Cardiac septum (tissue), 1 donor: ENCODE measurements at places on chromosomes 2 and 18.

DNA sequence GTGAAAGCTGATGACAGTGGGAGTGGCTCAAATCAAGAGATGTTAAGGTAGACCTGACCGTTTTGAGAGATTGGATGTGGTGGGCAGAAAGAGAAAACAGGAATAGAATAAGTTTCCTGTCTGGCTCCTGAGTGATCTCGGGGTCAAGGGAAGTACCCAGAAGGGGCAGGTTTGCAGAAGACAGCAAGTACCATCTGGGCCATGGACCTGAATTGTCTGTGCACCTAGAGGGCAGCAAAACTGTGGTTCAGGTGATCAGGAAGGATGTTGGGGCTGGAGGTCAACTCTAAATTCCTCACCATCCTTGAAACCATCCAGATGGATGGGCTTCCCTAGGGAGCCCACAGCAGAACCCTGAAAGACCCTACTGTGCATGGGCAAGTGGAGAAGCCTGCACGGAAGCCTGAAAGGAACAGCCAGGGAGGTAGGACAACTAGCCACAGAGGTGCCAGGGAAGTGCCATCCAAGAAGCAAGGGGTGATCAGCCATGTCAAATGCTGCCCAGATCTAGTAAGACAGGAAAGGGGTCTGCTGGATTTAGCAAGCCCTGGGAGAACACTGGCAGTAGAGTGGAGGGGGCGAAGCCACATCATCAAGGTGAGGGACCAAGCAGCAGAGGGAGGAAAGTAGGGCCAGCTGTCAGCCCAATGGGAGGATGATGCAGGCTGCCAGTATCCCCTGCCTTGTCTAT is 8.0 kb downstream of the TEX261 start:
- DNase-seq = peak; percentile 54

DNA sequence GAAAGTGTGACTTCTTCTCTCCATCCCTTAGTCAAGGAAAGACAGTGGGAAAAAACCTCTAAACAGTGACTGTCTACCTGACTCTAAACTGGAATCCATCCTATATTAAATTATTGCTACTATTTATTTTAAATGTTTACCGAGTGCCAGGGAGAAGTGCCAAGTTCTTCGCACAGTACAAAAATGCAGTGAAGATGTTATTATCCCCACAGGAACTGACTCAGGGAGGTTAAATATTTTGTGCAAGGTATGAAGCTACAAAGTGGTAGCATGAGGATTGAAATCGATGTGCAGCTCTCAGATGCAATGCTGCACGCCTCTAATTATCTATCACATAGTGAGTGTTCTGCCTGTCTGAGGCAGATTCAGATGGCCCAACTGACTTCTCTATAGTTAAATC is 91.1 kb downstream of the MEP1B start:
- DNase-seq = no peak

- no peak for DNase-seq
Observed at GRCh38 chr2:439556-440402, 151.9 kb upstream of the ALKAL2 start.

- DNase-seq = no peak
Observed at GRCh38 chr18:74065366-74065765, 82.3 kb downstream of the FBXO15 start.

GRCh38 chr2:22694300-22694699 is 690.7 kb upstream of the KLHL29 start:
- DNase-seq = no peak

DNA sequence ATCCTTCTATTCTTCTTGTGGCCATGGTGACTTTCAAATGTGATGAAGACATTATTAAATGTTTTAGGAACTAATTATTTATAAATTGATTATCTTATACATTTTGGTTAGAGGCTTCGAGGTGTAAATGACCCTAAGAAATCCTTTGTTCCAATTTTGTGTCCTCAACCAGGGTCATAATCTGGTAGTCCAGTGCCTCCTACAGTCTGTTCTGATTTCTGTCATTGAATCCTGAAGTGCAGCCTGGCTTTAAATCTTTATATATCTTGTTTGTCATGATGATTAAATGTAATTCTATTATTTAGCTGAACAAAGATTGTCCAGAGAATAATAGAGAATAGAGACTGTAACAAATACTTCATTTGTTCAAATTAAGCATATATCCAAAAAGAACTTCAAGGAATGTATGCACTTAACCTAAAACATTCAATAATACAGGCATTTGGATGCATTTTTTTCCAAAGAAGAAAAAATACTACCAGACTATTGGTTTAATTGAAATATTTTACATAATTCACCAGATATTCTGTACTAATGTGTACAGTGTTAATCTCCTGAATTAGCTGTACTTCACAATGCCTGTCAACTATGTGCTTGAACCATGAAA is 89.8 kb downstream of the PRPF40A start:
- no peak for DNase-seq

- DNase-seq = no peak
Observed at GRCh38 chr2:188522517-188522916, 230.8 kb downstream of the GULP1 start.

GRCh38 chr18:58310517-58310916 is 266.5 kb downstream of the NEDD4L start:
- no peak for DNase-seq

DNA sequence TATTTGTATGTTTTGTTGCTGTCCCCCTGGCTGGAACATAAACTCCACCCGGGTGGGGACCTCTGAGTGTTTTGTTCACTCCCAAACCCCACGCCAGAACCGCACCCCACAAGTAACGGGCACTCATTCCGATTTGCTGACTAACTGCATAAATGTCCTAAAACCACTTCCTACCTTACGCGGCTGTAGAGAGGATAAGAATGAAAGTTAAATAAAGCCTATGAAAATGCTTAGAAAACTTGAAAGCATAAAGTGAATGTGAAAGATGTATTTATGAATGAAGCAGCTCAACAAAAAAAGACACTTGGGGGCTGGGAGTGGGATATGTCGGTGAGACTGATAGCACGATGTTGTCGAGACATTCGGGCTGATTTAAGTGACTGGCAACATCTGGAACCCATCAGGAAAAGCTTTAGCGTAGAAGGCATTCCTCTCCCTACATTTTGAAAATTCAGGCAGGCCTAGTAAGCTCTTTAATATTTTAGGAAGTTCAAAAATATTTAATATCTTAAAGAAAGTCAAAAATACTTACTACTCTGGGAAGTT is 206.7 kb downstream of the SH3RF3 start:
- no peak for DNase-seq

DNA sequence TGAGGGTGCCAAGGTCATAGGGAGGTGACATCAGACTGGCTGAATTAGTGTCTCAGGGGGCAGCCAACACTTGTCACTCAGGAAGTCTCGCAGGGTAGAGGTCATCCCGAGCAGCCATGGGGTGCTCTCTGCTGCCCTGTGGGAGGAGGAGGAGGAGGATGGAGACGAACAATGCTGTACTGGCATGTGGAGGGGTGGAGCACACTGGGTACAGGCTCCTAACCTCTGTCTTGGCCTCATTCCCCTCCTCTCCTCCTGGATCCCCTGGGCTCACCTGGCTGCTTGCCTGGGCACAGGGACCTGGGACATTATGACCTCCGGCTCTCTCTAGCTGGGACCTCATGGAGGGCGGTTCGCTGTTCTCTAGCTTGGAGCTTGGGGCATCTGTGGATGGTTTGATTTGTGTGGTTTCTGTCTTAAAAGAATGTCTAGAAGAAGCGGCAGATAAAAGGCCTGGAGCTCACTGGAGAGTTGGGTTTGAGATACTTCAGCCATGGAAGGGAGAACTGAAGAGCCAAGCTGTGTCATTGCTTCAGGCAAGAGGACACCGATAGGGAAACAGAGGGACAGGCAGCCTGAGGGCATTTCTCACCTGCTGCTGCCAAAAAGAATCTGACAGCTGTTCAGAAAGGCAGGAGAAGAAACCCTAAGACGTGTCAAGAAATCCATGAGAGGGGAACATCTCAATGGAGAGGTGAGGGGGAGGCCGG is 133.1 kb downstream of the SEPTIN10 start:
- no peak for DNase-seq

- no peak for DNase-seq
Observed at GRCh38 chr2:216404010-216404618, 8.2 kb upstream of the SMARCAL1 start.

DNA sequence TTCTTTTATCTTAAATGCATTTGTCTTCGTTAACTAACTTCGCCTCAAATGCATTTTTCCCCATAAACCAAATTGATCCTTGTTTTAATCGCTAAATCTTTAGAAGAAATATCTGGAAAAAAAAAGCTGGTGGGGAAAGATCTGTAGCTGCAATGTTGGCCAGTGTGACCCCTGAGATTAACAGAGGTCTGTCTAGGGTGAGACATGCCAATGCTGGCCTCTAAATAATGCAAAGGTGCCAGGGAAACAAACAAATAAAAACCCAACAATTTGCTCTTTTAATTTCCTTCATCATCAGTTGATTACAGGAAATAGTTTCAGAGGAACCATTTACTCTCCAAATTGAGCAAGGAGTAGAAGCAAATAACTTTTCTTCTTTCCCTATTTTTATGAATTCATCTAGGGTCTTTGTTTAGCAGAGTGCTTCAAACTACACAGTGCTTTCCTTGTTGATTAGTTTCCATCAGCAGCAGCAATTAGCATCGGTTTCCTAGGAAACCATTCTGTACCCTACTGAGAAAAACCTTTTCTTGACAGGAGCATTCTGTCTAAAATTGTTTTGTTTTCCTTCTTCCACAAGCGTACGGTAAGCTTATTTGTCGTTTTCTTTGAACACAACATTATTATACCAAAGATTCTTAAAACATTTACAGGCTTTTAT is 100.5 kb upstream of the UNC80 start:
- DNase-seq = no peak

DNA sequence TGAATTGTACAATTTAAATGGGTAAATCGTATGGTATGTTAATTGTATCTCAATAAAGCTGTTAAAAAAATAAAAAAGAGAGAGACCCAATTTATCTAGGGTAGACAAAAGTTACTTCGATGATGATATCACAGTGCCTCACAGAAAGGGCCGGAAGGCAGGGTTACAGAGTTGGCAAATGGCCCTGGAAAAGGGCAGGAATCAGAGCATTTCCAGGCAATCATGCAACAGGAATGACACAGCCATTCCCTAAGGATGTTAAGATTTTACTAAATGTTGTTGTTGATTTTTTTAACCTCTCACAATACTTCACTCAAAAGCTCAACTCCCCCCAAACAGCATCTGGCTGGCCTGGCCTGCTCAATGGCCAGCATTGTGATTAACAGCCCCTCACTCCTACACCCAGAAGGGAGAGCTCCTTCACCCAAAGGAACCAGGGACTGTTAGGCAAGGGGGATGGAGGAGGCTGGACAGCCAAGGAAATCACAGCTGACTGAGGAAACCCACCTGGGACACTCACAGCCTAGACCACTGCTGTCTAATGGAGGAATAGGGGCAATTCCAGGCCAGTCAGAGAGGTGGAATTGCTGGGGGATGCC is 7.7 kb upstream of the SP100 start:
- no peak for DNase-seq
